Stimulated activated CD8-positive, alpha-beta memory T cell treated with anti-CD3 and anti-CD28 coated beads, Interleukin-12 subunit alpha, Interleukin-12 subunit beta, amount 100 ng/mL, for 1 hour (primary cell): ENCODE measurements at places on chromosomes 2 and 18.

DNA sequence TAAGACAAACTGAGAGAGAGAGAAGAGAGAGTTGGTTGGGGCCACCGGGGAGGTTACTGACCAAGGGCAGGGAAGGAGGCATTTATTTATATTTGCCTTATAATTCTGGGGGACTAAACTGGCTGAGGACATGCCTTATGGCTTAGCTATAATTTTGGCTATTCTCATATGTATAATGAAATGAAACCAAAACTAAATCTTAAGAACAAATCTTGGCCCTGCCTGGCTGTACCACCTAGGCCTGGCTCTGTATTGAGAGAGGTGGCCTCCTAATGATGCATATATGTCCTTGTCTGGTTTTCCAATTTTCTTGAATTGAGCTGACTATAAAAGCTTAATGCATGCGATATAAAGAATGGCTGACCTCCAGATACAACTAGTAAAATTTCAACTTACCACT is 3.5 kb upstream of the PPP1CB start:
- DNase-seq: no peak

GRCh38 chr2:199466692-199467065 is 8.9 kb upstream of the SATB2 start:
- no peak for DNase-seq

GRCh38 chr18:25896956-25897355 is 193.5 kb downstream of the SS18 start:
- no peak for DNase-seq

- no peak for DNase-seq
Measured at GRCh38 chr2:79428745-79429144, 84.1 kb upstream of the CTNNA2 start.

- no peak for DNase-seq
Measured at GRCh38 chr18:21479721-21480120, 120.8 kb downstream of the ESCO1 start.

DNA sequence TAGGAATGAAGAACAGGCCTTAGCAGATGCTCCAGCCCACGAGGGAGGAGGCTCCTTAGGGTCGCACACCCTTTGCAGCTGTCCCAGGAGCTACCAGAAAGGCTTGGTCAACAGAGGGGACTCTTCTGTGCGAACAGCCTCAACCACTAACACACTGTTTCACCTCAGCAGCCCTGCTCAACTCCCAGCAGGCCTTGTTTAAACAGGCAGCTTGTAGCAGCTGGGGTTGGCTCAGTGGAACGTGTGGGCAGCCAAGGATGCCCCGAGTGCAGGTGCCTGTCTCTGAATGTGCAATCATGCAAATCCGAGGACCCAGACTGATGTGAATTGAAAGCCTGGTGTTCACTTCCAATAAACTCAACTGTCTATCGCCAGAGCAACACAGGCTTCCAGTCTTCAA is 88.7 kb upstream of the CXCR4 start:
- DNase-seq: no peak

GRCh38 chr18:59551902-59552635 is 145.2 kb downstream of the CCBE1 start:
- DNase-seq: no peak

DNA sequence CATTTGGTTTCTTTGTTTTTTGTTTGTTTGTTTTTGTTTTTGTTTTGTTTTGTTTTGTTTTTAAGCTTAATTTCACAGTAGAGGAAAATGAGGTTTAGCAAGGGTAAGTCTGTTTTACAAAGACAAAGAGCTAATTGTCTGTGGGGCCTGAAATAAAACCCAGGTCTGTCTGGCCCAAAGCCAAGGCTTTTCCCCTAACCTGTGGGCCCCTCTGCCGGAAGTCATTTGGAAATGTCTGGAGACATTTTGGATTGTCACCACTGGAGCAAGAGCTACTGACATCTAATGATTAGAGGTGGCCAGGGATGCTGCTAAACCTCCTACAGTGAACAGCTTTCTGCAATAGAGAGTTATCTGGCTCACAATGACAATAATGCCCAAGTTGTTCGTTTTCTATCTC is 167.2 kb downstream of the MAP2 start:
- no peak for DNase-seq

DNA sequence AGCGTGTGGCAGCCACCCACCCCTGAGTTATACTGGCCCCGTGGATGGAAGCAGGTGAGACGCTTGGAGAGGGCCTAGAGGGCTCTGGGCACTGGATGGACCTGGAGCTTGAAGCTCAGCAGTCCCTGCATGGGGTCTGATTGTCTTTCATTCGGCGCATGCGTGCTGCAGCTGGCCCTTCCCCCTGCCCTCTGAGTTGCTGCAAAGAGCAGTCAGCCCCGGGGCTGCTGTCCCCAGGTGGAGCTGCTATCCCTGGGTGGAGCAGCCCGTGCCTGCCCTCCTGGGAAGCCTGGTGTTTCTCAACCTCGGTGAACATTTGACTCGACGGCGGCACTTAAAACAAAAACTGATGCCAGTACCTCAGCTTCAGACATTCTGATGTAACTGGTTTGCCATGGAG is 29.6 kb downstream of the IGFBP5 start:
- no peak for DNase-seq

DNA sequence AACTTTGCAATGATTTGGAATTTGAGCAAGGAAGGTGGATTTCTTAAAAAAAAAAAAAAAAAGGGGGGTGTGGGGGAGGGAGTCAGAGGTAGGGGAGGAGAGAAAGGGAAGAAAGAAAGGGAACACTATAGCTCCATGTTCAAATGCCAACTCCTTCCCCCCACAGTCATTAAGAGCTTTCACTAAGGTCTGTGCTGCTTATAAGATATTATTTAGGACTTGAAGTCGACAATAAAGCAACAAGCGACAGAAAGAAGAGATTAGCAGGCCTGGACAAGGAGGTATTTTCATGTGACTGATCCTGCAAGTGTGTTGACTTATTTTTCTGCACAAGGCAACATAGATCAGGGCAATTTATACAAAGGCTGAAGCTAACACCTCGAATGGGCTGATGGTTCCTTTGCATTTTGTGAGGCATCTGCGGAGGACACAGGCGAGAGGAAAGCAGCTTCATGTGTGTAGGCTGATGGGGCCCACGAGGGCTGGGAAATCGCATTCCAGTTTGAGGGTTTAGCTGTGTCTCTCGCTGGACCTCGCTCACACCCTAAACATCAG is 382.0 kb downstream of the SOX11 start:
- no peak for DNase-seq

GRCh38 chr18:9109523-9109922 is 7.0 kb downstream of the NDUFV2 start:
- DNase-seq: no peak

DNA sequence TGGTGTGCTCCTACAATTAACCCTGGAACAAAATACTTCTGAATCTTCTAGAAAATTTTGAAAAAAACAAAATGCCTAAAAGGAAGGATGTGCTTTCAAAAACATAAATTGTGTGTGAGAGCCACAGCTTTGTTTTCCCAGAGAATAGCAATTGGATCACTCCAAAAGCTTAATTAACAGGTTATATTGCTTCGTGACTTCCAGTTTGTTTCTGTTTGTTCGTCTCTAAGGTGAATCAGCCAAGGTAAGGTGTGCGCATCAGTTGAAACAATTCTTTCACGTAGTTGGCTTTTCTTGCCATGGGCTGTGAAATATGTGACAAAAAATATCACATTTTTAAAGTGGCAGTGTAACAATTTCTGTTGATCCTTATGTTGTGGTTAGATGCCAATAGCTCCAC is 90.3 kb upstream of the BARD1 start:
- no peak for DNase-seq

DNA sequence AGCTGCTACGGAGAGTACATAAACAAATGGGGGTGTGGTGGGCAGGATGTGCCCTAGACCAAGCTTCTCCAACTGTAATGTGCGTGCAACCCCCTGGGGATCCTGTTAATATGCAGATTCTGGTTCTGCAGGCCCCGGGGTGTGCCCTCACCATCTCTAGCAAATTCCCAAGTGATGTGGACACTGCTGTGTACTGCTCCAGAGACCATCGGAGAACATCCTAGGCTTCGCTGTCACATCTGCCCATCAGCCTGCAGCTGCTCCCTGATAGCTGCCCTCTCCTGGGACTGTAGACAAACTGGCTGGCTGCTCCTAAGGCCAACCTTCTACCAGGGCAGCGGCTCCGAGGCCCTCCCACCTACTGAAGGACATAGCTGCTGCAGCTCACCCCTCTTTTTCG is 3.2 kb downstream of the HS1BP3 start:
- DNase-seq: no peak
